ENCODE measurements at places on chromosomes 1 and 21.

- no peak for DNase-seq
These were observed 81.1 kb downstream of the SIK1 start for GRCh38 chr21:43345746-43346409.

DNA sequence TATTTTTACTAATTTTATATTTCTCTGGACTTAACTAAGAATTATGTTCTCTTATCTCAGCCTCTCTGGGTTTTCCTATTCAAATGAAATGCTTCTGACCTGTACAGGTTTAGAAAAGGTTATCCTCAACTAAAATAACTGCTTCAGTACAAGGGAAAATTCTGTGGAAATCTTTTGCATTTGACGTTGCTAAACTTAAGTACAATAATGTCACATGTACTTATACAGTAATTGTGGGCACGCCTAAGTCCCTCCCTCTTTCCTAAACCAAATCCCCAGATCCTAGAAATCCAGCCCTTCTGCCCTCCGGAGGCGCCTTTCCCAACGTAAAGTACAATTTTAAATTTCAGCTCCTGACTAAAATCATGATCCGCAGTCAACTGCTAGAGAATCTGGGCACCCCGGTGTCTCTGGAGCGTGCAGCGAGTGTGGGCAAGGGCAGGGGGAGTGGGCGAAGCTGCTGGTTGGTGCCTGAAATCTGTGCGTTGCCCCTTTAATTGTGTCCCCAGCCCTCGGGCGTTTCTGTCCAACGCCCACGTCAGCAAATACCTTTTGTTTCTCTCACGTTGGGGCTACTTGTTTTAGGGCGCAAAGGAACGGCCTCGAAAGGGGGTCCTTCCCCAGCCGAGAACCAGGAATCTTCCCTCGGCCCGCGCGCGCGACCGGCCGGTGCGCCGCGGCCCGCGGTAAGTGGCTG is at the start of gene ZBTB8A:
ZBTB8A (plus strand) TSS at position 541 of the 697 bp plus-strand sequence. CDS start 53,505 bp downstream, outside the sequence.
- DNase-seq = no peak

DNA sequence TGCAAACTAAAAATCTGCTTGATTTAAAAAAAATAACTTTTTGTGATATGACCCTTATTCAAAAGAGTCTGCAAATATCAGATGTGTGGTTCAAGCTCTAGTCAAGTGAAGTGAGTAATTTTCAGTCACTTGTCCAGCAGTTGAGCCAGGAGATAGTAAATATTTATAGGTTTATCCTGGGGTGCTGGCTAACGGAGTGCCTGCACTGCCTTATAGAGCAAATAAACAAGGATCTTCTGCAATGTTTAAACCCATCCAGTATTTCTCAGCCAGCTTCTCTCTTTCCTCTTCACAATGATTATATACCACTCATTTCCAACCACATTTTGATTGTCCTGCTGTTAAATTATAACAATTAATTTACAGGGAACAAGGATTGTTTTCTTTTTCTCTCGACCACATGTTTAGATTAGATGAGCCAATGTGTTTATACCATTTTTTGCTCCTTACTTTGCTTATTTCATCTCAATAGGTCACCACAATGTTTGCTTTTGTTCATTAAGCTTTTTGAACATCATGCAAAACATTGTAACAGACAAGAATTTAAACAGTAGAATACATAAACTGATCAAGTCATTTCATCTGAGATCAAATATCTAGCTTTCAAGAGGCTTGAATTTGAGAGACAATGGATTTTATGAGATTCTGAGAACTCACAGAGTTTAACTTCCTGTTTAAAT is 60.3 kb upstream of the GREM2 start:
- no peak for DNase-seq

GRCh38 chr21:16186742-16187141 is 457.0 kb downstream of the USP25 start:
- DNase-seq = no peak

DNA sequence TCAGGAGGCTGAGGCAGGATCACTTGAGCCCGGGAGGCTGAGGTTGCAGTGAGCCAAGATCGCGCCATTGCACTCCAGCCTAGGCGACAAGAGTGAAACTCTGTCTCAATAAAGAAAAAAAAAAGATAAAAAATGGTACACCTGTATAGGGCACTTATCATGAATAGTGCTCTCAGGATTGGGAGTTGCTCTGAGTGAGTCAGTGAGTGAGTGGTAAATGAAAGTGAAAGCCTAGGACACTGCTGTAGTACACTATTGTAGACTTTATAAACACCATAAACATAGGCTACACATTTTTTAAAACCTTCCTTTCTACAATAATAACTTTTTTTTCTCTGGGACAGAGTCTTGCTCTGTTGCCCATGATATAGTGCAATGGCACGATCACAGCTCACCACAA is 16.8 kb downstream of the PHTF1 start:
- no peak for DNase-seq

DNA sequence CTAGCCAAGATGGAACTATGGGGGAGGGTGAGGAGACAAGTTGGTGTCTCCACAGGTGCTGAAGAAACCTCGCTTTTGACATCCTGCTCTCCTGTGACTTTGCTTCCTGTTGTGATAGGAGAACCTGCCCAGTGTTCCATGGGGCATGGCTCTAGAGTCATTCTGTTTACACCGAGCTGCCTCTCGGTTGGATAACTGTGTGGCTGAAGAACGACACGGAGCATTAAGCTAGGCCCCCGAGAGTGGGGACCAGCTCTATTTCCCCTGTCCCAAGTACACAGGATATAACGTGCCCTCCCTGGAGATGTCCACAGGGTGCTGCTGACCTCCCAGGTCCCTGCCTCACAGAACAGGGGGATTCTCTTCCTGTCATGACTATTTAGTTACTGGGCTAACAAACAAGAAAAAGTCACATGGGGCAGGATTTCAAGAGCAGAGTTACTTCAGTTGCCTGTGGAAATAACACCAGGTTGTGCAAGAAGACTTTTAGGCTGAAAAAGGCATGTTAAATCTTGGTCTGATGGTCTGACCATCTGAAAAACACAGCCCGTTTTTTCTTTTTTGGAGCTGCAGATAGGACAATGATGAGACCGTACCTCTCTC is 29.4 kb upstream of the PPP2R5A start:
- no peak for DNase-seq

- DNase-seq = no peak
These were observed 6.6 kb downstream of the NID1 start for GRCh38 chr1:236058141-236058934.

- no peak for DNase-seq
These were observed 141.2 kb upstream of the ST6GALNAC5 start for GRCh38 chr1:76725864-76726619.

DNA sequence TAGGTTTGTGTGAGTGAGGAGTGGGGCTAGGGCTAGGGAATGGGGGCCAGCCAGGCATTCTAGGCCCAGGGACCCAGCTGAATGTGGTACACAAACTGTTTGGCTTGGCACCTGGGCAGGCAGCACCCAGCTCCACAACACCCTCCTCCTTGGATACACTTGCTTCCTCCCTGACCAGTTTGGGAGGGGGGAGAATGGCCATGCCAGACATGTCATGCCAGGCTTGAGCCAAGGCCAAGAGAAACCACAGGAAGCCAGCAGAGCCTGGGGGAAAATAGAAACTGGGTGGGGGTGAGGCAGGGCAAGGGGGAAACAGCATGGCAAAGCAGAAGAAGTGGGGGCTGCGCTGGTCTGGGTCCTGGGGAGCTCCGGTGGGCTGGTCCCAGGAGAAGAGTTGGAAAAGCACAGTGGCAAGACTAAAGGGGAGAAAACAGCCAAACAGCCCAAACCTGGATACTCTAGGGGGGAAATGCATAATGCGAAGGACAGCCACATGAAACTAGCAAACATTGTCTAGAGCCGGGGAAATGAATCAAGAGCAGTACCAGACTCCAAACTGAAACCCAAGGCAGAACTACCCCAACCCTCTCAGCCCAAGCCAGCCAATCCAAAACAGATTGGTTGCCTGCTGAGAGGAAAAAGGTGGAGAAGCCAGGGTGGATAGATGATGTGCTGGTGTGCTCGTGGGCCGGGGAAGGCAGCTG is 47.9 kb downstream of the LGR6 start:
- no peak for DNase-seq

DNA sequence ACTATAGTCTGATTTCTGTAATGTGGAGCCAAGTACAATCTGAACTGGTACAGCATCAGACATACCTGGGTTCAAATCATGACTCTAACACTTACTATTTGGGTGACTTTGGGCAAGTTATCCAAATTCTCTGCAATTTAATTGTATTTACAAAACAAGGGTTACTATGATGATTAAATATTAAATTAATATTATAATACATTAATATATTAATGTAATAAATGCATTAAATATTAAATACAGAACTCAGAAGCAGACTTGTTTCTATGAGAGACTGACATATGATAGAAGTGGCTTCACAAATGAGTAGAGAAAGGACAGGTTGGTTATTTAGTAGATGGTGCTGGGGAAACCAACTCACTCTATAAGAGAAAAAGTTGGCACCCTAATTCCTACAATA is 27.3 kb upstream of the OTUD3 start:
- no peak for DNase-seq

- no peak for DNase-seq
These were observed 57.9 kb upstream of the ADARB1 start for GRCh38 chr21:45016406-45017038.

DNA sequence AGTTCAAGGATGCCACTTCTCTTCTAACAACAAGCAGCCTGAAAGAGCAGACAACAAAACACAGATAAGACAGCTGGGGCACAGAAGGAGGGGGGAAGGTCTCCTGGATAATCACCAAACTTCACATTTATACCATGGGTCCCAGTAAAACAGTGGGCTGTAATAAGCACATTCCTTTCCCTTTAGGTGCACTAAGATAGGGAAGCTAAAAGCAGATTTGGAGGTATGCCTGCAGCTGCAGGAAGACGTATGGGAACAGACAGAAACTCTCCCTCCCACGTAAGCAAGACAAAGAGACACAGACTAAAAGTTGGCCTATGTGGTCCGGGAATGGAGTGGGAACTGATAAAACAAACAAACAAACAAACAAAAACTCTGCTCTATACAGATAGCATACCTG is 612.1 kb downstream of the MRPL39 start:
- no peak for DNase-seq

GRCh38 chr1:170560681-170561285 is 28.8 kb downstream of the GORAB start:
- DNase-seq = no peak

DNA sequence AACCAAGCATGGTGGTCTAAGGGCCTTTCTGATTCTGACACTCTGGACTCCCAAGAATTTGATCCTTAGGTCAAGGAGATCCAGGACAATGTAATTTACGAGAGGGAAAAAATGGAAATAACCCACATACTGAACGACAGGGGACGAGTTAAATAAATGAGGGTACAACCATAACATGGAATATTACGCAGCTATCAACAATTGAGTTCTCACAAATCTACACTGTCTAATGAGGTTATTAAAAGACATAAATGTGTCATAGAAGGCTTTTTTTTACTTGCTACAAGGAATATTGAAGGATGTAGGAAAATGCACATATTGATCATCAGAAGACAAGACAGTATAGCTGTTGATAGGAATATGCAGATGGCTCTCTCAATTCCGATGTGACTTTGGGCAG is 23.8 kb downstream of the SDC3 start:
- DNase-seq = no peak

- no peak for DNase-seq
These were observed 34.7 kb upstream of the L1TD1 start for GRCh38 chr1:62159940-62160348.

DNA sequence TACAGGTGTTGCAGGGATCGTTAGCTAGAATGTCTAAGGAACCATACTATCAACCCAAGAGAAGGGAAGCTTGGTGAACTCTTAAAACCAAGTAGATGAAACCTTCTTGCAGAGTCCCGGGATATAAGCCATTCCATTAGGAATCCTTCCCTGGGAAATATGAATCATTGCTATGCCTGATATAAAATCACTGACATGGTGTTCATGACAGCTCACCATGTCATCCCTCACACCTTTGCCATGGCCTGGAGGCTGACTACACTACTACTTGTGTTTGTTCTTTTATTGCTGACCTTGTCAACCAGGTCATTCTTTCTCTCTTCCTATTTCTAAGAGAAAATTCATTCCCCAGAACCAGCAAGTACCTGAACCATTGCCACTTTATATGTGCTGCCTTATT is 12.1 kb downstream of the ST6GALNAC3 start:
- DNase-seq = no peak

- no peak for DNase-seq
These were observed 60.6 kb upstream of the LAMC2 start for GRCh38 chr1:183125279-183125999.

Data from non-pigmented ciliary epithelial cell (primary cell).